ENCODE measurements at places on chromosomes 7 and 10.

- no peaks in the 10 kb centered on the region for H3K36me3 ChIP-seq
- H3K27ac ChIP-seq, result no peak overlapping the region
Observed at GRCh38 chr10:132752378-132752777, 33.6 kb downstream of the NKX6-2 start.

DNA sequence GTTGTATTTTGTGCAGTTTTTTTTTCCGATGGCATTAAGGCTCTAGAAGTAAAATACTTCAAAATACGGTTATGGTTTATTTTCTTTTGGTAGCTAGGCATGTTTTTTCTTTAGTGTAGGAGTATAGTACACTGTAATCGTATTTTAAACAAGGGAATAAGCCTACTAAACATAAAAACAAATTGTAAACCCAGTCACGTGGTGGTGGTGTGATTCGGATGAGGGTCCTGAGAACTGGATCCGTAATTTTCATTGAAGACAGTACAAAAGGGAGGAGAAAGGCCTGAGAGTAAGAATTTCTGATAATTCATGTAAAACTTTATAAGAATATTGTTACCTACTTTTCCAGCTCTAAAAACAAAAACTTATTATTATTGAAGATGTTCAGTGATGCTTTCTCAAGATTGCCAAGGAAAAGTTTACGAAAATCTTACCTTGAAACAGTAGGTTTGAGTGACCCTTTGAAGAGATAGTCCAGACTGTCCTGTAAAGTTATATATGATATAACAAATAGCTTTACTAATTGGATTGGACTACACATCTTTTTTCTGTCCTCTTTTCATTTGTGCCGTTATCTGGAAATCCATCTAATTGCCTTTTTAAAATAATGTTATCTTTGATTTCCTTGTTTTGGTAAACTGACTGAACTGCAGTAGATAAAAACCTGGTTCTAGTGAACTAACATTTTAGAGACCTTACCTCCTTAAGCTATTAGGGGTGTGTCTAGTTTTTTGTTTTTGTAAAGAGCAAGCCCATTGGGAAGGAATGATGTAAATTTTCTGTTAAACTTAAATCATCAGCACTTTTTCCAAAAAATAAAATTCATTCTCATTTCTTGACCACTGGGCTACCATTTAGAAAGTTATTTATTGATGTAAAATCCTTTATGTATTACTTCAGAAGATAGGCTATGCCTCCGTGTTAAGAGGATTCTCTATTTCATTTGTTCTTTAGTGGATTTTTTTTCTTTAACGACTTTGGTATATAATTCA, 1.0 kb upstream of the PBLD start:
- no peaks in the 10 kb centered on the region for H3K27me3 ChIP-seq
- peaks cover 34% of the 10 kb centered on the region for H3K4me1 ChIP-seq
- peak overlapping the region; percentile 99 for H3K27ac ChIP-seq
- H3K4me3 ChIP-seq, result peak overlapping the region; percentile 84
- H3K36me3 ChIP-seq, result no peaks in the 10 kb centered on the region

DNA sequence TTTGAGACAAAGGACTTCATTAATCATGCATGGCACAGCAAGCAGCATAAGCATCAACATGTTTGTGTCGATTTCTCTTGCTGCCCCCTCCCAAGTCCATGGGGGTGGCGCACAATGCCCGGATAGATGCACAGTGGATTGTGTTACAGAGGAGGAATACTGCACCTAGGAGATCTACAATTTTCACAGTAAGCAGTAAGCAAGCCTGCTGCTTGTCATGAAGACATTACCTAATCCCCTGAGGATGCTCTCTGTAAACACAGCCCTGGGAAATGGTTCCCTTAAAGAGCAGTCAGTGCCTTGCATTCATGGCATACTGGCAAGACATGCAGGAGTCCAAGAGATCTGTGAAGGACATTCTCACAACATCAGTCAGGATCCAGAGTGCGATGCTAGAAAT, 137.7 kb downstream of the ETV1 start:
- DNase-seq, result no peak
- no peaks in the 10 kb centered on the region for H3K4me1 ChIP-seq
- no peak overlapping the region for H3K27ac ChIP-seq
- no peaks in the 10 kb centered on the region for H3K27me3 ChIP-seq
- H3K36me3 ChIP-seq, result no peaks in the 10 kb centered on the region

DNA sequence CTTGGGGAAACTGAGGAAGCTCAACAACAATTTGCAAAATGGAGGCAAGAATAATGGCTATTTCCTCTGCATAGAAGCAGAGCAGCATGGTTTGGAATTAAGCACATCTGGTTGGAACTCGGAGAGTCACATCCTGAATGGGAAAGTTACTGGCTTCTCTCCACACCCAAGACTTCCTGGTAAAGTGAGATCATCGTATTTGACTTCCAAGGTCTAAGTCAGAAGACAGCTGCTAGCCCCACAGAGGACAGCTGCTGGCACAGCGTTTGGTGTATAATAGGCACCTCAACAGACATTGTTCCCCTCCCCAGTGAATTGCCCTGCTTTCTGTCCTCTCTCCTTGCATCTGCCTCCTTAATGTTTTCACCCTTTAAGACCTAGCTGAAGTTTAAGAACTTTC, 37.0 kb upstream of the NRF1 start:
- no peak overlapping the region for H3K4me3 ChIP-seq
- DNase-seq, result peak; percentile 14
- no peak overlapping the region for H3K27ac ChIP-seq
- no peaks in the 10 kb centered on the region for H3K36me3 ChIP-seq
- no peaks in the 10 kb centered on the region for H3K27me3 ChIP-seq

- no peaks in the 10 kb centered on the region for H3K36me3 ChIP-seq
- no peak overlapping the region for H3K27ac ChIP-seq
- H3K4me1 ChIP-seq, result peaks cover 3% of the 10 kb centered on the region
- peaks cover 3% of the 10 kb centered on the region for H3K27me3 ChIP-seq
- no peak for DNase-seq
Observed at GRCh38 chr7:25844102-25844870, 307.7 kb upstream of the NFE2L3 start.

DNA sequence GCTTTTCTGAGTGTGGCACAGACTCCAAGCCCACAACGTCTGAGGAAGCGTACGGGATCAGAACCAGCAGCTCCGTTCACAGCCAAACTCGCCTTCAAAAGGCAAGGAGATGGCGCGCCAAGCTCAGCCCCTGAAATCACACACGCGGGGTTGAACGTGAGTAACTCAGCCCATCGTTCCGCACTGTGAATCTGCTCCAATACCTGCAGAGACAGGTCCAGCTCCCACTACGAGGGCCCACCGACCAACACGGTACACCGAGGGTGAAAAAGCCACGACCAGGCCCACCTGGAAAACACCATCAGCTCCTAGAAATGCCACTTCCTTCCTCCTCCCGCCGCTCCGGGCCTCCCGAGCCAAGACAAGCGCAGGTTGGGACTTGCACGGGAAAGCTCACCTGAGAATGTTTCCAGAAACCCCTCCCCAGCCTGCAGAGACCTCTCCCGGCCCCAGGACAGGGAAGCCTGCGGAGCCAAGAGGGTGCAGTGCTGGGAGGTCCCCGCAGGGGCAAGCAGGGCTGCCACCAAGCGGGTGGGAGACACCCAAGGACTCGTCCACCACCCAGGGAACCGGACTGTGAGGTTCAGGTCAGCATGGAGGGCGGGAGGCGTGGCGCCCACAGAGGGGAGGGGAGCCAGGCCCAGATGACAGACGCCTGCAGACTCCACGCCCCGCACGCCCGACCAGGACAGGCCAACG, 93.9 kb upstream of the PDGFA start:
- peaks cover 4% of the 10 kb centered on the region for H3K4me1 ChIP-seq
- H3K36me3 ChIP-seq, result no peaks in the 10 kb centered on the region
- H3K4me3 ChIP-seq, result no peak overlapping the region
- no peaks in the 10 kb centered on the region for H3K27me3 ChIP-seq
- no peak for DNase-seq

- no peaks in the 10 kb centered on the region for H3K27me3 ChIP-seq
- no peak overlapping the region for H3K4me3 ChIP-seq
- no peaks in the 10 kb centered on the region for H3K4me1 ChIP-seq
- H3K36me3 ChIP-seq, result peaks cover 9% of the 10 kb centered on the region
- no peak for DNase-seq
Observed at GRCh38 chr10:5958077-5958476, 19.3 kb downstream of the IL15RA start.

DNA sequence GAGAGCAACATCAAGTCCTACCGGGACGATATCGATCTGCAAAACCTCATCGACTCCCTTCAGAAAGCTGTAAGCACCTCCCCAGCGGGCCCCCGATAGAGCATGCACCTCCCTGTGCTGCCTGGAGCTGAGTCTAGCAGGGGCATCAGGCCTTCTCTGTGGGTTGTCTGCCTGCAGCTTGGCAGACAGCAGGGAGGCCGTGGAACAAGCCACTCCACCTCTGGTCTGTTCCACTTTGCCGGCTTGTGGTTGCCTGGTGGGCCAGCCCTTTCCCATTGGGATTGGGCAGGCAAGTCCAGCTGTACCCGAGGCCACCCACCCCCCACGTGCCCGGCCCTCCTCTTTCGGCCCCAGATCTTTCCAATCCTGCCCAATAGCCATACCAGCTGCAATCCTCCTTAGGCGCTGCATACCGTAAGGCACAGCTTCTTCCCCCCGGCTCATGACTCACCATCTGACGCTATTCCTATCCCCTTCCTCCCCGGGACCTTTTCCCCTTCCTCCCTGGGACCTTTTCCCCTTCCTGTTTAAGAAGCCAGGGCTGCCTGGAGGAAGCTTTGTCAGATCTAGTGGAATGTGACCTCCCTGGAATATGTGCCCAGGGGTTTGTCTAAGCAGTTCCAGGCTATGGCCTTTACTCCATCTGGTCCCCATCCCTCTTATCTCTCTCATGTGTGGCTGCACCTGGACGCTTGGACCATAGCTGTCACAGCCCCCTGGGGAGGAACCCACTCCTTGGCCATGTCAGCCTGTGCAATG, 28.1 kb upstream of the SH2D4B start:
- no peak overlapping the region for H3K27ac ChIP-seq
- no peak overlapping the region for H3K4me3 ChIP-seq
- no peak for DNase-seq
- no peaks in the 10 kb centered on the region for H3K27me3 ChIP-seq
- peaks cover 32% of the 10 kb centered on the region for H3K36me3 ChIP-seq

GRCh38 chr7:55526770-55527169, 45.5 kb downstream of the VOPP1 start:
- H3K36me3 ChIP-seq, result no peaks in the 10 kb centered on the region
- H3K4me1 ChIP-seq, result no peaks in the 10 kb centered on the region
- H3K4me3 ChIP-seq, result no peak overlapping the region
- DNase-seq, result peak; percentile 12
- H3K27ac ChIP-seq, result no peak overlapping the region

DNA sequence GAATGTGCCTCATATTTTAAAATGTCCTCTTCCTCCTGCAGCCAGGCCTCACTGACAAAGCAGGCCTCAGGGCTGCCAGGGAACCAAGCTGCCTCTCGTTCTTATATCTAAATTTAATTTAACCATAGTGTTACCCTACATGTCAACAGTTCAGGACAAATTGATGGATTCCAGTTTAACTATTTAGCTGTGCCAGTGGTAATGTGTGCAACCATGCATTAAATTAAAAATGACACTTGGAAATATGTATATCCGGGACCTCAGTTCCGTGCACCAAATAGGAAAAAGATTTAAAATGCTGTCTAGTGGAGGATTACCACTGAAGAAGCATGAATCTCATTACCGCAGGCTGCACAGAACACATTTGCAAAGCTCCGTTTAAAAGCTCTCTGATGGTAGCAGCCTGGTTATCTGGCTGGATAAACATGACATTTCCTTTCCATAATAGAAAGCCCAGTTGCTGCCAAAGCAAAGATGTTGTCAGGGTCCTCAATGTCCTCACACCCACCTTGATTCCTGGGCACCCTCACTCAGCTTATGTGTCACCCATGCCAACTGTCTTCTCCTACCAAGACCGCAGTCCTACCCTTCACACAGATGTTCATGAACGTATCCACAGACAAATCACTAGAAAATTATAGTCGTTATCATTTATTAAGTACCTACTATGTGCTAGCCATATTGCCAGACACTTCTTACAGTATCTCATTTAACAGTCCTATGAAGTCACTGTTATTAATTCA, 73.3 kb upstream of the FRMD4A start:
- no peaks in the 10 kb centered on the region for H3K36me3 ChIP-seq
- H3K4me1 ChIP-seq, result no peaks in the 10 kb centered on the region
- no peak overlapping the region for H3K4me3 ChIP-seq
- H3K27me3 ChIP-seq, result no peaks in the 10 kb centered on the region
- no peak for DNase-seq
- H3K27ac ChIP-seq, result no peak overlapping the region

GRCh38 chr7:7924303-7924702, 44.3 kb upstream of the GLCCI1 start:
- H3K4me3 ChIP-seq, result no peak overlapping the region
- DNase-seq, result no peak
- H3K27me3 ChIP-seq, result no peaks in the 10 kb centered on the region
- H3K27ac ChIP-seq, result no peak overlapping the region

GRCh38 chr10:131977323-131978096, 4.2 kb downstream of the BNIP3 start:
- peaks cover 5% of the 10 kb centered on the region for H3K4me1 ChIP-seq
- DNase-seq, result no peak
- no peaks in the 10 kb centered on the region for H3K36me3 ChIP-seq
- H3K27me3 ChIP-seq, result no peaks in the 10 kb centered on the region

DNA sequence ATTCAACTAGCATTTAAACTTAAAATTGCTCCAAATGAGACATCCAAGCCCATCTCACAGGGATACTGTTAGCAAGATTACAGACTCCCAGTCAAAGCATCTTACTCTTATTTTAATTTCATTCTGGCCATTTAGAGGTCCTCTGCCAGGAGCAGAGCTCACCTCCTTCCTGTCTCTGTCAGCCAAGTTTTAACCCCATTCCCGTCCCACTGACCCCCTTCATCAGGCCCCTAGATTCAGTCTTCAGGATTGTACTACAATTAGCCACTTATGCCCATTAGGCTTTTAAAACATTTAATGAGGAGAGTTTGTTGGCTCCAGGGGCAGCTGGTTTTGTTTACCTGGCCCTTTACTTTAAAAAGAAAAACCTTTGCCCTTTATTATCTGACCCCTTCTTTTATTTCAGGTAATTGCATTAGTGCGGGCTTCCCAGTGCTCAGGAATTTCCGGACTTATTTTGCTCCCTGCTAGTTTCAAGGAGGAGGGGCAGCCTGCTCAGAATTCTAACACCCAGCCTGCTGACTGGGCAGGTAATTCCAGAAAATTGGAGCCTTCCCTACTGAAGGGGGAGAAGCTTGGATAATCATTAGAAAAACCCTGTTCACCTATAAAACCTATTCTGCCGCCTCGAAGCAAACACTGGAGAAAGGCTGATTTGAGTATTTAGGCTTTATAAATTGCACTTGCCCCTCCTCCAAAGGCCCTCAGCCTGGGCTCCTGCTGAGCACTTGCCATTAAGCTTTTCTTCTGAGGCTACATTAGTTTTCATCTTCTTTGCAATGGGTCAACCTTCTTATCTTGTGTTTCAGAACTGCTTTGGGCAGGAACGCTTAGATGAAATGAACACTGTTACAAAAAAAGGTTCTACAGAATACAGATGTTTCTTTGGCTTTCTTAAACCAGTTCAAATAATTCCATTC, 200.5 kb upstream of the HPS1 start:
- no peaks in the 10 kb centered on the region for H3K27me3 ChIP-seq
- no peaks in the 10 kb centered on the region for H3K36me3 ChIP-seq
- DNase-seq, result no peak
- no peaks in the 10 kb centered on the region for H3K4me1 ChIP-seq
- no peak overlapping the region for H3K27ac ChIP-seq
